ENCODE measurements at places on chromosomes 11 and 22.
A peak's percentile ranks its signal among the peaks of the same experiment; 100 is the strongest.

DNA sequence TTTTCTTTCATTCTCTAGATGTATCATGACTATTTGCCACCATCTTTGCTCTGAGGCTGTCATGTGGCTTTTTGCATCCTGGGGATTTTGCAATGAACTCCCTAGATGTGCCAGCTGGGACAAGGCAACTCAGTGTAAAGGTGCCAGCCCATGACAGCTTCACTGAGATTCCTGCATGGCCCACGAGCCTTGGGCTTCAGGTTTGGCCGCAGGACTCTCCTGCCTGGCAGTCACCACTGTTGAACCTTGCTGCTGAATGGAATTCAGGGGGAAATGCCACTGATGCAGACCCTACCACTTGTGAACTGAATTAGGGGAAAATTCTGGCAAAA, 385.2 kb downstream of the SOX6 start:
- no peaks in the 10 kb centered on the region for H3K4me1 ChIP-seq
- no peak overlapping the region for H3K27ac ChIP-seq
- no peak for DNase-seq
- H3K36me3 ChIP-seq, result no peaks in the 10 kb centered on the region
- H3K27me3 ChIP-seq, result no peaks in the 10 kb centered on the region

DNA sequence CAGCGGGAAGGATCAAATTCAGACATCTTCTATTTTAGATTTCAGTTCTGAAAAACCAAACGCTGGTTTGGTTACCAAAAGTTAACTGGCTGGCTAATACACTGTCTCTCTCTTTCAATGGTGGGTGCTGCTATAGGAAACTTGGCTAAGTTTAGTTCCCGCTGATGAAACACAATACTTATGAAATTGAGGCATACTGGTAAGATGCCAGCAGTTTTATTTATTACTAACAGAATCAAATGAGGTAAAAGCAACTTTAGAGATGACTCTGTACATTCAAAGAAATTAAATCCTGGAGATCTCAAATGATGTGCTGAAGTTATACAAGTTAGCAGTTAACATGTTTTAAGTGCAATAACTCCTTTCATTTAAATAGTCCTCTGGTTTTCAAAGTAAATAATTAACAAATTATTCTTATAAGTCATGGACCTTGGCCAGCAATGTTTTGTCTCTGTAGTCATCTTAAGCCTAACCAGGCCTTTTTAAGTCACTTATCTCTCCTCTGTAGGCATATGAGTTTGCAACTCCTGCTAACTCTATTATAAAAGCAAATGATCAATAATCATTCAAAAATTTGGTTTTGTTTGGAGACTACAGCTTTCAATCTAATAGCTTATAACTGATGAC, 54.8 kb downstream of the PAK1 start:
- H3K4me3 ChIP-seq, result no peak overlapping the region
- no peaks in the 10 kb centered on the region for H3K27me3 ChIP-seq
- no peak overlapping the region for H3K27ac ChIP-seq
- no peak for DNase-seq
- H3K36me3 ChIP-seq, result no peaks in the 10 kb centered on the region

- no peak overlapping the region for H3K4me3 ChIP-seq
- H3K27me3 ChIP-seq, result peaks cover 22% of the 10 kb centered on the region
- H3K4me1 ChIP-seq, result peaks cover 5% of the 10 kb centered on the region
- no peak for DNase-seq
- no peaks in the 10 kb centered on the region for H3K36me3 ChIP-seq
- no peak overlapping the region for H3K27ac ChIP-seq
These were observed 106.5 kb downstream of the NAV2 start for GRCh38 chr11:19819148-19819547.

DNA sequence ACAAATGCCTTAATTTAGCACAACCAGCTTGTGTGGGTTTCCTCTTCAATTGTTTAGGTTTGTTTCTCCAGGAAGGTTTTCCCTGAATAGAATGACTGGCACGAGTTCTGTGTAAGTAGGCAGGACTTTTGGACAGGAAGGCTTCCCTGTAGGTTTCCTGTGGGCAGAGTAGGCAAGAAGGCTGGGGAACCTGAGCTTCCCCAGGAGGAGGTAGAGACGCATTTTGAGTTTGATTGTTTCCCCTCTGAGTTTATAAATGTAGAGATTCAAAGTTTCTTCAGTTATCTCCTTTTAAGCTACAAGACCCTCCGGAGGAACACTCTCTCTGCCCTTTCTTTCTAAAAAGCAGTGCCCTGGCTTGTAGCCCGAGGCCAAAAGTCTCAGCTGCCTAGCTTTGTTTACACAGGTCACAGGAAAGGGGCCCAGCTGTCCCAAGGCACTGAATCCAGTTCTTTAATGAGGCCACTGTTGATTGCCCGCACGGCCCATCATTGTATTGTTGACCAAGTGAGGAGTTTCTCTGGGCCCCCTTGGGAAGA, 66.6 kb upstream of the RDX start:
- H3K36me3 ChIP-seq, result no peaks in the 10 kb centered on the region
- DNase-seq, result no peak
- no peaks in the 10 kb centered on the region for H3K4me1 ChIP-seq
- H3K4me3 ChIP-seq, result no peak overlapping the region
- H3K27me3 ChIP-seq, result peaks cover 11% of the 10 kb centered on the region

- no peaks in the 10 kb centered on the region for H3K4me1 ChIP-seq
- H3K27me3 ChIP-seq, result no peaks in the 10 kb centered on the region
- no peak for DNase-seq
- H3K36me3 ChIP-seq, result no peaks in the 10 kb centered on the region
These were observed 42.9 kb downstream of the TPBGL start for GRCh38 chr11:75283391-75283931.

DNA sequence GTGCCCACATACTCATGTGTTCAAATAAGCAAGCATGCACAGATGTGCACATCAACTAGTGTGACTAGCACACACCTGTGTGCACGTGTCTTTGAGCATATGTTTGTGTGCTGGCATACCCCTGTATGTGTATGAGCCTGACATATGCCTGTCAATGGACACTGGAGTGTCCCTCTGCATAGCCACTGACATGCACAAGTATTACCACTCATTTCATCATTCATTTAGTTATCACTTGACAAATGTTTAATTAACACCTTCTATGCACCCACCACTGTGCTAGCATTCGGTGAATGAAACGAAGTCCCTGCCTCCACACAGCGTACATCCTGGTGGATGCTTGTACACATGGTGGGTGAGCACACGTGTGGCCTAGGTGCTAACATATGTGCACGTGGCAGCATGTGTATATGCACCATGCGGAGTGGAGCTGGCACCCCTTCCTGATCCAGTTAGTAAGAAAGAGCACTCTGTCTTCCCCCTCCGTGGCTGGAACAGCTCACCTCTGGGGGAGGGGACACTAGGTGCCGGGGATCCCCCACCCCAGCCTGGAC, 112.0 kb downstream of the CHST1 start:
- no peaks in the 10 kb centered on the region for H3K4me1 ChIP-seq
- peaks cover 5% of the 10 kb centered on the region for H3K27me3 ChIP-seq
- H3K4me3 ChIP-seq, result no peak overlapping the region
- H3K36me3 ChIP-seq, result no peaks in the 10 kb centered on the region
- DNase-seq, result no peak
- H3K27ac ChIP-seq, result no peak overlapping the region

DNA sequence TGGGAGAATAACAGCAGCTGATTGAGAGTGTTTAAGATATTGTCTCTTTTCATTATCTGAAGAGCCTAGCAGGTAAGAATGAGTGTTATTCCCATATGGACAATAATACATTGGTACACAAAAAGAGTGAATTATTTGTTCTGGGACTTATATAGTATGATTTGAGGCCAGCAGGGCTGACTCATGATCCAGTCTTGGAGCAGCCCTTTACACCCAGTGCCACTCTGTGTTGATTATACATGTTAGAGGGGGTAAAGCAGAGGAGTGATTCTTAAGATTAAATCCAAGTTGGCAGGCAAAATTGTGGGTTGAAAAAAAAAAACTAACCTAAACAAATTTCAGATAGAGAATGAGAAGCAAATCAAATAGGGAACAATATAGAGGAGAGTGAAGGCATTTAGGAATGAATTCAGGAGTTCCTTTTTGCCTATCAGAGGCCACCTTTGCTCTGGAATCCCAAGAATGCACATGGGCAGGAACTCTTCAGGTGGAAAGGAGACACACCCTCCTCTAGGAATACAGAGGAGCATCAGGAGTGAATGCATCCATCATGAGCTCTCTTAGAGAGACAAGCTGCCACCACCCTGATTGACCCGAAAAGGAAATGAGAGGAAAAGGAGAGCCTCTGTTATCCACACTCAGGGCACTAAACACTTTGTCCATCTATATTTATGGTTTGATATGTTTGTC, 19.2 kb upstream of the MRGPRX1 start:
- peaks cover 20% of the 10 kb centered on the region for H3K27me3 ChIP-seq
- no peak for DNase-seq
- no peaks in the 10 kb centered on the region for H3K4me1 ChIP-seq
- no peaks in the 10 kb centered on the region for H3K36me3 ChIP-seq

GRCh38 chr11:65662247-65662798, 393 bp downstream of the RELA start:
- no peaks in the 10 kb centered on the region for H3K27me3 ChIP-seq
- peaks cover 18% of the 10 kb centered on the region for H3K4me1 ChIP-seq
- H3K27ac ChIP-seq, result peak overlapping the region; percentile 95
- H3K36me3 ChIP-seq, result peaks cover 27% of the 10 kb centered on the region
- DNase-seq, result no peak

GRCh38 chr11:70477176-70477575, 78.8 kb downstream of the CTTN start:
- DNase-seq, result no peak
- no peak overlapping the region for H3K4me3 ChIP-seq
- H3K4me1 ChIP-seq, result no peaks in the 10 kb centered on the region
- no peak overlapping the region for H3K27ac ChIP-seq
- peaks cover 26% of the 10 kb centered on the region for H3K27me3 ChIP-seq

DNA sequence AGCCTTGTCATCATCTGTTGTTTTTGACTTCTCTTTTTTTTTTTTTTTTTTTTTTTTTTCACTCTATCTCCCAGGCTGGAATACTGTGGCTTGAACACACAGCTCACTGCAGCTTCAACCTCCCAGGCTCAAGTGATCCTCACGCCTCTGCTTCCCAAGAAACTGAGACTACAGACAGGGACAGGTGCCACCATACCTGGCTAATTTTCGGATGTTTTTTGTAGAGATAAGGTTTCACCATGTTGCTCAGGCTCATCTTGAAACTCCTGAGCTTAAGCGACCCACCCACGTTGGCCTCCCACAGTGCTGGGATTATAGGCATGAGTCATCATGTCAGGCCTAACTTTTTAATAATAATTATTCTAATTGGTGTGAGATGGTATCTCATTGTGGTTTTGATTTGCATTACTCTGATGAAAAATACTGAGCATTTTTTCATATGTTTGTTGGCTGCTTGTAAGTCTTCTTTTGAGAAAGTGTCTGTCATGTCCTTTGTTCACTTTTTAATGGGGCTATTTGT, 51.3 kb upstream of the OR9G4 start:
- H3K27me3 ChIP-seq, result no peaks in the 10 kb centered on the region
- H3K4me3 ChIP-seq, result no peak overlapping the region
- DNase-seq, result no peak

- peaks cover 18% of the 10 kb centered on the region for H3K27me3 ChIP-seq
- H3K27ac ChIP-seq, result no peak overlapping the region
- no peak overlapping the region for H3K4me3 ChIP-seq
- no peaks in the 10 kb centered on the region for H3K36me3 ChIP-seq
These were observed 38.6 kb downstream of the NRXN2 start for GRCh38 chr11:64684357-64684756.

GRCh38 chr22:39703928-39704639, 133.5 kb downstream of the CACNA1I start:
- no peak for DNase-seq
- H3K4me1 ChIP-seq, result no peaks in the 10 kb centered on the region
- H3K27me3 ChIP-seq, result peaks cover 8% of the 10 kb centered on the region
- no peaks in the 10 kb centered on the region for H3K36me3 ChIP-seq

- H3K4me1 ChIP-seq, result peaks cover 25% of the 10 kb centered on the region
- no peaks in the 10 kb centered on the region for H3K27me3 ChIP-seq
- peak within 1 kb of the TSS; percentile 76 for H3K4me3 ChIP-seq
- H3K36me3 ChIP-seq, result no peaks in the 10 kb centered on the region
These were observed at the start of gene MMP7 for GRCh38 chr11:102530558-102530957. Gene MMP7 (minus strand): TSS chr11:102530747. CDS start chr11:102530700, 47 bp downstream.

DNA sequence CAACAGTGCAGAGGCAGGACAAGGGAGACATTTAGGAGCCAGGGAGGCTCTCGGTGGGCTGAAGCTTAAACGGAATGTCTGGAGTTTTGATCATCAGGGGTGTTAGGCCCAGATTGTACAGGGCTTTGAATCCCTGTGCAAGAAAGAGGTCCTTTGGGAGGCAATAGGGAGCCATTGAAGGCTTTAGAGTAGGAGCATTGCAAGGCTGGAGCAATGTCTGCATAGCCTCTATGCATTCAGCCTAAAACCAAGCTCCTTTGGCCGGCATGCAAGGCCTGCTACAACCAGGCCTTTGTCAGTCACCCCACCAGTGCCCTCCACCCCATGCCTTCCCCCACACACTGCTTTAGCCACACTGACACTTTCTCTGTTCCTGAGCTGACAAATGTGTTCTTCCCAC, 47.4 kb upstream of the FGF3 start:
- DNase-seq, result no peak
- H3K4me1 ChIP-seq, result no peaks in the 10 kb centered on the region
- no peaks in the 10 kb centered on the region for H3K36me3 ChIP-seq
- H3K27me3 ChIP-seq, result peaks cover 27% of the 10 kb centered on the region
- no peak overlapping the region for H3K4me3 ChIP-seq
- no peak overlapping the region for H3K27ac ChIP-seq

DNA sequence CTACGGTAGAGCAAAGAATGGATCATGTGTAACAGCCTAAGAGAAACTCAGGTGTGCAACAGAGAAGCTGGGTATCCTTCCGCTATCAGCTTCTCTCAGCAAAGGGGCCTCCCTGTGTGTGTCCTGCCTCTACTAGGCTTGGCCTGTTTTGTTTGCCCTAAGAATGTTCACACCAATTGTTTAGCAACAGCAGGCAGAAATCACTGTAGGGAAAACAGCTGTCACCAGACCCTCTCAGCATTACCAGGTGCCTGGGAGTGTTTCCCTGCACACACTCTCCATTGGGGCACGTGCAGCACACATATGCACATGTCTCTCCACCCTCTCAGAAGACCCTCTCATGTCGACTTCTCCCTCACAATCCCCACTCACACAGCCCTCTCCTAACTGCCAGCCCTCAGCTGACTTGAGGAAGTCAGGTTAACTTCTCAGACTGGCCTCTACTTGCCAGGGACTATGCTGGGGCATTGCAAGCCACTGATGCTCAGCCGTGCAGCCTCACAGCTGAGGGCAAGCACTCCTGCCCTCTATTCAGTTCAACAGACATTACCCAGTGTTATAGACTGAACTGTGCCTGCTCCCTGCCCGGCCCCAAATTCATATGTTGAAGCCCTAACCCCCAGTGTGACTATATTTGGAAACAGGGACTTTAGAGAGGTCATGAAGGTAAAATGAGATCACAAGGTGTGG, 97.6 kb downstream of the TRIM29 start:
- no peak overlapping the region for H3K4me3 ChIP-seq
- H3K36me3 ChIP-seq, result no peaks in the 10 kb centered on the region
- H3K27ac ChIP-seq, result no peak overlapping the region
- DNase-seq, result no peak

GRCh38 chr11:110295086-110295485, 1.3 kb downstream of the RDX start:
- H3K27ac ChIP-seq, result peak overlapping the region; percentile 67
- H3K4me3 ChIP-seq, result peak overlapping the region; percentile 37
- peaks cover 5% of the 10 kb centered on the region for H3K36me3 ChIP-seq
- DNase-seq, result no peak
- peaks cover 19% of the 10 kb centered on the region for H3K4me1 ChIP-seq
- no peaks in the 10 kb centered on the region for H3K27me3 ChIP-seq
